ENCODE measurements at places on chromosomes 7 and 10.

- no peak for DNase-seq
Observed at GRCh38 chr7:158819571-158820203, 9.6 kb downstream of the ESYT2 start.

- no peak for DNase-seq
Observed at GRCh38 chr10:119205894-119206602, 1.3 kb upstream of the GRK5 start.

- DNase-seq: no peak
Observed at GRCh38 chr10:113108948-113109347, 158.9 kb downstream of the TCF7L2 start.

DNA sequence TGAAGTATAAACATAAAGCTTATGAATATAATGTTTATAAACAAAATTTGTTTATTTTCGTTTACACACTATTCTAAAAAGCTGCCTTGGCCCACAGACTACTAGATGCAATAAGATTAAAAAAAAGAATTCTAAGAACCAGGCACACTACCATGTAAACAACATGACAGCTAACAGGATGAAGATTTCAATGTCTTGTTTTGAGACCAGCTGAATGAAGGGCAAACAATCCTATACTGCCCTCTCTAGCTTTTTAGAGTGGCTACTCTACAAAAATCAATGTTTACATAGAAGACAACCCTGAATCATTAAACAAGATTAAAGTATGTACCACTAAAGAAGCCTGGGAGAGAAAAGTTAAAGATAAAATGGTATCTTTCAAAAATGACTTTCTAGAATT is 38.6 kb downstream of the SLC25A40 start:
- no peak for DNase-seq

- no peak for DNase-seq
Observed at GRCh38 chr7:130298544-130299326, 5.8 kb downstream of the CPA4 start.

DNA sequence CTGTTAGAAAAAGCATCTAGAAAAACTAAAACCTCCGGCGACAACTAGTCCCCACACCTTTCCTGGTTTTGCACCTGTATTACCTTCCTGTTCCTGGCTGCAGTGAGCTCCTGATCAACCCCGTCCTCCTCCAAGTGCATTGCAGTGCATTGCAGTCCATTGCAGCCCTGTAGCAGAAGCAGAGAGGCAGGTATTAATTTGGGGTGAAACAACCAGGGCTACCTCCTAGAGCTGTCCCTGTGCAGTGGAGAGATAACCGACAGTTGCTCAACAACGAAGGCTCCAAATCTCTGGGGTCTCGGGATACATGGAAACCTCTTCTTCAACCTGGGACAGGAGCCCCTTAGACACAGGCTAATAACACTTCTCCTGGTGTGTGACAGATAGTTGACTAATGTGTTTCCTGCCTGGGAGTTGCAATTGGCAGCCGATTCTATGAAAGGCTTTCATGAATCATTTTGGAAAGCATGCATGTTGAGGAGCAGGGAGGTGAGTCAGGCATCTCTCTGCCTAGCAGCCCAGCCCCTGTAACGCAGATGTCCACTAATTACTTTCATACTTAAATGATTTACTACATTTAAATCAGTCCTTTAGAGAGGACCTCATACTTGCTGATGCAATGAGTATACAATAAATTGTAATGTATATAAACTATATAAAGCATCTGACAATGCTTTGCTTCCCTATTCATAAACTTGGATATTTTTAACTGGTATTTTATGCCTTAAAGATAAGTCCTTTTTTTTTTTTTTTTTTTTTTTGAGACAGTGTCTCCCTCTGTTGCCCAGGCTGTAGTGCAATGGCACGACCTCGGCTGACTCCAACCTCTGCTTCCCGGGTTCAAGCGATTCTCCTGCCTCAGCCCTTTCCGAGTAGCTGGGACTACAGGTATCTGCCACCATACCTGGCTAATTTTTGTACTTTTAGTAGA is 59.0 kb downstream of the PRR15 start:
- no peak for DNase-seq

- no peak for DNase-seq
Observed at GRCh38 chr7:76049295-76049694, 1.4 kb downstream of the MDH2 start.

DNA sequence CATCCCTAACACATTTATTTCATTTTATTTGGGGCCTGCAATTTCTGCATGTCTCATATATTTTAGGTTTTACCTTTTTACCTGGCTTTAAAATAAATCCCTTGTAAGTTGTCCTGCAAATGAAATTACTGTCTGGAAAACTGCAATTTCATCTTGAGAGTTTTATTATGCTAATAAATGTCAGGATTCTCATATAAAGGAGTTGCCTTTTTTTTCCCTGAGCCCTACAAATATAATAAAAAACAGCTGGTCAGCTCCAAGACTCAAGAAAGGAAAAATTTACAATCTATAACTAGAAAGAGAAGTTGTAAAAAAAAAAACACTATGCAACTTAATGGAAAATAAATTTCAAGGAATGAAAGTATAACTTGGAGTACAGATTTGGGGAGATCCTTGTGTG is 108.7 kb downstream of the SH2D4B start:
- no peak for DNase-seq

GRCh38 chr10:59593768-59594167 is 115.9 kb downstream of the SLC16A9 start:
- DNase-seq: no peak

- DNase-seq: peak; percentile 54
Observed at GRCh38 chr10:125149036-125149679, 11.2 kb downstream of the CTBP2 start.

- DNase-seq: no peak
Observed at GRCh38 chr10:77350711-77351119, 286.9 kb downstream of the KCNMA1 start.

DNA sequence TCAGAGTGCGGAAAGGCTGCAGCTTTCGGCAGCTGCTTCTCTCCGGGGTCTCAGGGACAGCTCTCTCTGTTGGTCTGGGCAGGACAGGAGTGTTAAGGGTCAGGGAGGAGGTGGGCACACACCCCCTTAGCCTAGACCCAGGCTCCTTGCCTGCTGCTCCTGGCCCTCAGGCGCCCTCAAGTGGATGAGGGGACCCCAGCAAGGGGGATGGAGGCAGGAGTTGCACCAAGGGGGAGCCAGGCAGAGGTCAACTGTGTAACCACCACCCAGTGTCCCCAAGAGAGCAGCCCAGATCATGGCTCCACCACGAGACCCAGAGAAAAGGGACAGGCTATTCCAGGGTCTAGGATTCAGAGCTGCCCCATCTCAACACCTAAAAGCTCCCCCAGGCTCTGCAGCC is 26.9 kb downstream of the SPOCK2 start:
- no peak for DNase-seq

GRCh38 chr10:17385066-17385465 is 69.3 kb downstream of the ST8SIA6 start:
- no peak for DNase-seq

DNA sequence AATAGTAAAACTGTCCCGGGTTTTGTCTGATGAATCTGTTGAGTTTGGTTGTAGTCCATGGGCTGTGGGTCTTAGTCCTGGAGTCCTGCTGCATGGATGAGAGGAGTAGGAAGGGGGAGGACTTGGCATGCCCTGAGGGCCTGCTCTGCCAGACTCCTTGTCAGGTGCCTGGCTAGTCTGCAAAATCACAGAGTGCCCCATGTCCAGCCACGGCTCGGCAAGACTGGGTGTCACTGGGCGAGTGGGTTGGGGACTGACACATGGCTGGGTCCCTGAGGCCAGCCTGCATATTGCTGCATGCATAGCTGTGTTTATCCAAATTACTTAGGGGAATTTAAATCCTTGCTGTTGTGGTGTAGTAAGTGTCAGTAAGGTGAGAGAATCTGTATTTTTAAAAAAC is 9.7 kb downstream of the MINDY4 start:
- no peak for DNase-seq

GRCh38 chr10:49276596-49276995 is 22.4 kb upstream of the C10orf71 start:
- DNase-seq: no peak

- no peak for DNase-seq
Observed at GRCh38 chr10:78215645-78216044, 182.0 kb downstream of the RPS24 start.

GRCh38 chr10:132225073-132225848 is 38.5 kb downstream of the DPYSL4 start:
- DNase-seq: no peak

DNA sequence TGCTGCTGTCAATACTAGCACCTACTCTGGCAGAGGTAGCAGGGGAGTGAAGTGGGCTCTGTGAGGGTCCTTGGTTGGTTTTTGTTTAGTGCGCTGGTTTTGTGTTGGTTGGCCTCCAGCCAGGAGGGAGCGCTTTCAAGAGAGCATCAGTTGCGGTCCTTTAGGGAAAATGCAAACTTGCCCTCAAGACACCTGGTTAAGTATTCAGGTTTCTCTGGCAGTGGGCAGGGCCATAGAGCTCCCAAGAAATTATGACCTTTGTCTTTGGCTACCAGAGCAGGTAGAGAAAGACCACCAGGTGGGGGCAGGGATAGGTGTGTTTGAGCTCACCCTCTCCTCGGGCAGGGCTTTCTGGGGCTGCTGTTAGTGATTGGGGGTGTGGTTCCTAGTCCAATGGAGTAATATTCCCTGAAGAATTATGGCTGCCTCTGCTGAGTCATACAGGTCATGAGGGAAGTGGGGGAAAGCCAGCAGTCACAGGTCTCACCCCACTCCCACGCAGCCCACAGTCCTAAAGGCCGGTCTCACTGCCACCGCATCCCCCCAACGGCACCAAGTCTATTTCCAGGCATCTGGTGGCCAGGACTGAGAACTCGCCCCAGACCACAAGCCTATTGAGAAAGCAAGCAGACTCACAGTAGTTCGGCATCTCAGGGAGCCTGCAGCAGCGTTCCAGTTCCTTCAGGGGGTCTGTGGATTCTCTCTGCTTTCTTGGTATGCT is 280.5 kb downstream of the SFMBT2 start:
- no peak for DNase-seq

GRCh38 chr10:125802739-125803138 is 20.3 kb downstream of the UROS start:
- DNase-seq: no peak

DNA sequence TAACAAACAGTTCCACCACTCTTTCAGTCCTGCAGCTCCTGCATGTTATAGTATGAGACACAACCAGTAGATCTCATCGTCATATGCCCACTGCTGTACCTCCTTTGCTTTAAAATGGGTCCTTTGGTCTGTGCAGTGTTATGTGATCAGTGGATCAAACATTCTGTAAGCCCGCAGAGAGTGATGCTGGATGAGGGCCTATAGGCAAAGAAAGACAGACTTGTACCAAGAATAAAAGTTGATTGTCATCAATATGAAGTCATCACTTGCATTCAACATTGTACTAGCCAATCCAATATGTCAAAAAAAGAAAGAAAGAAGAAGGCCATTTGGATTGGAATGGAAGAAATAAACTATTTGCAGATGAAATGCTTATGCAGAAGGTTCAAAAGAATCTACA is 79.8 kb upstream of the PHYHIPL start:
- no peak for DNase-seq

DNA sequence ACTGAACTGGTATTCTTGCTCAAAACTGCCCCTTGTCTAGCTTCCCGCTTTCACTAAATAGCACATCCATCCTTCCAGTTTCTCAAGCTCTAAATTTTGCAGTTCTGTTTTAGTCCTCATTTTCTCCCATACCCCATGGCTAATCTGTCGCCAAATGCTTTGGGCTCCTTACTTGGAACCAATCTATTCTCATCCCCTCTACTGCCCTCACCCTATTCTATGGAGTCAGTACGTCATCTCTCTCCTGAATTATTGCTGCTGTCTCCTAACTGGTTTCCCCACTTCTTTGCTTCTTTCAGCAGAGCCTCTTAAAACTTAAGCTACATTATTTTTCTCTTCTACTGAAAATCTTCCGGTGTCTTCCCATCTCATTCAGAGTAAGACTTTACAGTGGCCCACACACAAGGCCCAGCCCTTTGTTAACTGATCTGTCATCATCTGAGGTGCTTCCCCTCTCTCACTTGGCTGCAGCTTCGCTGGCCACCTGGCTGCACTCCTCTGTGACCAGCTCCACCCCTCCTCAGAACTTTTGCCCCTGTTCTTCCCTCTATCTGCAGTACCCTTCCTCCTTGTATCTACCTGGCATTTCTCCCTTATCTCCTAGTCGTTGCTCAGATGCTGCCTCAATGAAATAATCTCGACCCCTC is 9.9 kb downstream of the STARD3NL start:
- no peak for DNase-seq

- DNase-seq: no peak
Observed at GRCh38 chr10:80684259-80684658, 146.6 kb downstream of the SH2D4B start.

GRCh38 chr10:74991435-74991834 is 120.0 kb upstream of the SAMD8 start:
- DNase-seq: no peak

DNA sequence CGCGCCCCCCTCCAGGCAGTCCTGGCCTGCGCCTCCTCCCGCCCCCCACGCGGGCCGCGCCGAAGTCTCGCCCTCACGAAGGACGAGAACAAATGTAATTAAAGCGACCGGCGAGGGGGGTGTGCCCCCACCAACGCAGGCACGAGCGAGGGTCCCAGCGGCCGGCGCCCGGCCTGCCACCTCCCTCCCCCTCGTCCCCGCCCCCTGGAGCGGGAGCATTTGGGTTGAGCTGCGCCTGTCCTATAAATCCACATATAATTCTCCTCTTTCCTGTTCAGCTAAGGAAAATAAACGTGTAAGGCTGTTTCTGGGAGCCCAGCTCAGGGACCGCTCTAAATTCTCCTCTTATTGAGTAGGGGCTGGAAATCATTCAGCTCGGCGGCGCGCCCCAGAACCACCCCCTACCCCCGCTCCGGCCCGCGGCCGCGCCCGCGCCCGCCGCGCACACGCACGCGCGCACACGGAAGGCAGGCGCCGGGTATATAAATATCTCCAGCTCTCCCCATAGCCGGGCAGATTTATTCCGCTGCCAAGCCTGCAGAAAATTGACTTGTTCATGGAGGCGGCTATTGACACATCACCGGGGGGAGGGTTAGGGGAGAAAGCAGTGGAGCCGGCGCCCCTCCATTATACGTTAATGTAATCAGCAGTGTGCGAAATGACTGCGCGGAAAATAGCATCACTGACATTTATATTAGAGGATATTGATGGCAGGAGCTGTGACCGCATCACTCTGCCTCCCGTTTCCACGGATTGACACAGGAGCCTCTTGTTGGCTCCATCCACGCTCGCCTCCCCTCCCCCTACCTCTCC is 61.6 kb upstream of the BTRC start:
- peak; percentile 72 for DNase-seq

GRCh38 chr7:150357270-150357669 is 11.4 kb upstream of the REPIN1 start:
- peak; percentile 36 for DNase-seq

- no peak for DNase-seq
Observed at GRCh38 chr7:2984091-2984490, 59.6 kb downstream of the CARD11 start.

GRCh38 chr7:36747280-36748016 is 23.2 kb upstream of the AOAH start:
- no peak for DNase-seq

- DNase-seq: no peak
Observed at GRCh38 chr10:5553400-5554170, 28.8 kb downstream of the CALML3 start.

DNA sequence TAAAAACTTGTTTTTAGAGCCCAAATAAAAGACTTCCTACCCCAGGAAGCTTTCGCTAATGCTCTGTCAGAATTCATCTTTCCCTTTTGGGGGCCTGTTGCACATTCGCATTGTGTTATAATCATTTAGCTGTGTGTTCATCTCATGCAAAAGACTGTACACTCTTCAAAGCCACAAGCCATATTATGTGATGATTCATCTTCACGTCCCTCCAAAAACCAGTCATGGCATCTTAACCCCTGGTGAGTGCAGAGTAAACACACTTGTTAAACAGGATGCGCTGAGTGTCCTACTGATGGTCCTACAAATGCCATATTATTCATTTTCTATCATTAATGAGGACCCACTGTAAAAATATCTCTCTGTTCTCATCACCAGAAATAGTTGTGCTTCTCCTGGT is 235.4 kb downstream of the KIAA1217 start:
- DNase-seq: no peak
